ENCODE measurements at places on chromosomes 12 and 14. TPM values are rescaled to one million over a fixed set of nuclear protein-coding genes. Genes with fewer than 3 reads are reported as not detected.

GRCh38 chr14:40252817-40253447 is 820.7 kb upstream of the FBXO33 start:
- no peak for DNase-seq

- DNase-seq: peak; percentile 45
Measured at GRCh38 chr14:52360831-52361230, 46.7 kb downstream of the PTGER2 start.

GRCh38 chr12:54683398-54683797 is 35.2 kb upstream of the DCD start:
- no peak for DNase-seq

DNA sequence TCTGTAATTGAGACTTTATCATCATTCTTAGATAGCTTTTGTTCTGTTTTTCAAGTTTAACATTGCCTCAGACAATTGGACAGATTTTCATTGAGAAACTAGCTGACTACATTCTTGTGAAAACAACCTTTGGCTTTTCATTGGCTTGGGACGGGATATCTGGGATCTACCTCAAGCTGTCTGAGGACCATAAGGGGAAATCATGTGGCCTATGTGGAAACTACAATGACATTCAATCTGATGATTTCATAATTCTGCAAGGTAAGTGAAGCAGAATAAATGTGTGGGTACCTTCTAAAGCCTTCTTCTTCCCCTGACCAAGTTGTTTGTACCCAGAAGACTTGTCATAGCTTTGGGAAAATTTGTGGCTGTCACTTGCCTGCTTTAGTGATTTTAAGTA is 133.5 kb downstream of the OTOGL start:
- no peak for DNase-seq

DNA sequence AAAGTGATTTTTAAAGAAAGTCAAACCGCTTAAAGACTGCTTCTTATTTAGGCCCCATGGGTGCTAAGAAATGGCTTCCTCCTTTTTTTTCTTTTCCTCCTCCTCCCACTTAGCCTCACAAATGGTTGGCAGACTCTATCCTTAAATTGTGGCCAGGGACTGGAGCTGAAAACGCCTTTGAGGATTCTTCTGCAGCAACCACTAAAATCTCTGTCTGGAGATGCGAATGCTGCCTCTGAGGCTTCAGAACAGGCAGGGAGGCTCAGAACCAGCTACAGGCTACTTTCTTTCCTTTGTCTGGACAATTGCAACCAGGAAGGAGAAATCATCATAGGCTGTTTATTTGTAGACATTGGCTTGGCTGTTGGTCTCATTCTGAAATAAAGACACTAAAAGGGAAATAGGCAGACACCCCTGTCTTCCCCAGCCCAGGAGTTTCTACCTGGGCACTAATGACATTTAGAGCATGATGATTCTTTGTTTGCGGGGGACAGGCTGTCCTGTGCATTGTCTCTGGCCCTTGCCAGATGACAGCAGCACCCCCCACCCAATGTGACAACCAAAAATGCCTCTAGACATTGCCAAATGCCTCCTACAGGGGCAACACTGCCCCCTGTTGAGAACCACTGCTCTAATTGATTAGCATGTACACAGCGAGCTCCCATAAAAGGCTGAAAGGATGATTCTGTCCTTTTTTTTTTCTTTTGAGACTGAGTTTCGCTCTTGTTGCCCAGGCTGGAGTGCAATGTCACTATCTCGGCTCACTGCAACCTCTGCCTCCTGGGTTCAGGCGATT is 50.3 kb downstream of the MAP1LC3B2 start:
- no peak for DNase-seq

- DNase-seq: no peak
Measured at GRCh38 chr12:45669093-45669492, 60.4 kb upstream of the ARID2 start.

DNA sequence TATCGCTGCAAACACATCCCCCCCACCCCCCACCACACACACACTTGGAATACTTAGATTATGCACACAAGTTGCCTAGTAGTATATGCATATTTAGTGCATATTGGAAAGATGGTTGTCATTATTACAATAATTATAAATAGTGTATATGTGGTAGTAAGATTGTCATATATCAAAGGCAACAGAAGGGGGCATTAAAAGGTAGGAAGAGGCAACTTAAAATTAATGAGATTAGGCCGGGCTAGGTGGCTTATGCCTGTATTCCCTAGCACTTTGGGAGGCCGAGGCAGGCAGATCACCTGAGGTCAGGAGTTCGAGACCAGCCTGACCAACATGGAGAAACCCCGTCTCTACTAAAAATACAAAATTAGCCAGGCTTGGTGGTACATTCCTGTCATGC is 52.1 kb downstream of the GSC start:
- DNase-seq: no peak

DNA sequence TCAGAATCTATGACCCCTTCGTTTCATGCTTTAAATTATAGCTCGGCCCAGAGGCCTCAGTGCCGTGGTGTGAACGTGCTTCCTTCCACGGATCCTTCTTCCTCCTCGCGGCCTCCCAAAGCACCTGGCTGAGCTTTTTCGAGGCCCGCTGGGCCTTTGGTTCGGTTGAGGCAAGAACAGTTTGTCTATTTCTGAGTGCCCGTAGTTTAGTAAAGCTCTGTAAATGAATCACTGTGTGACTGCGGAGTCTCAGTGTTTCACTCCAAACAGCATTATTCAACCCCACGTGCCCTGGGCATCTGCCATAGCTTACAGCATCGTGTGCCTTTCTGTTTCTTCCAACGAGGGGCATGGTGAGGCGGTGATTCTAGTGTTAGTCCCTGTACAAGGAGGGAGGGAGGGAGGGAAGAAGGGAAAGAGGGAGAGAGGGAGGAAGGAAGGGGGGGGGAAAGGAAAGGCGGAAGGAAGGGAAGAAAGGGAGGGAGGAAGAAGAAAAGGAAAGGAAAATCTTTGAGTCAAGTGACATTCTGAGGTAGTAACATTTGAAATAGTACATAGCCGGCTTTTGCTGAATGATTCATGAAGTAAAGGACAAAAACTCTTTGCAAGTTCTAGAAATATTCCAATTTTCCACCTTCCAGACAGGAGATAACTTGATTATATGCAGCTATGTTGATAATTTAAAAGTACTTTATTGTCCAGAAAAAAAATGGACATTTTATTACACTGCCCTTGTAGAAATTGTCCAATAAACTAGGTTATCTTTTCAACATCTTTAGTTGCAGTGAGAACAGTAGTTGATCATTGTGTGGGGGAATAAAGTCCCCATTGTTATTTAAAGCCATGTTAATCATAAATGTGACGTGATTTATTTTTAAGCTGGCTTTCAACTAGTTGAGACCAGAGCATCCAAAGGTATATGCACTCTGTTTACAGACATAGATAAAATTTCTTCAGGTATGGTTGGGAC is 1.2 kb upstream of the TRIM9 start:
- peak; percentile 22 for DNase-seq

GRCh38 chr14:61474015-61474414 is 152.6 kb downstream of the PRKCH start:
- no peak for DNase-seq

DNA sequence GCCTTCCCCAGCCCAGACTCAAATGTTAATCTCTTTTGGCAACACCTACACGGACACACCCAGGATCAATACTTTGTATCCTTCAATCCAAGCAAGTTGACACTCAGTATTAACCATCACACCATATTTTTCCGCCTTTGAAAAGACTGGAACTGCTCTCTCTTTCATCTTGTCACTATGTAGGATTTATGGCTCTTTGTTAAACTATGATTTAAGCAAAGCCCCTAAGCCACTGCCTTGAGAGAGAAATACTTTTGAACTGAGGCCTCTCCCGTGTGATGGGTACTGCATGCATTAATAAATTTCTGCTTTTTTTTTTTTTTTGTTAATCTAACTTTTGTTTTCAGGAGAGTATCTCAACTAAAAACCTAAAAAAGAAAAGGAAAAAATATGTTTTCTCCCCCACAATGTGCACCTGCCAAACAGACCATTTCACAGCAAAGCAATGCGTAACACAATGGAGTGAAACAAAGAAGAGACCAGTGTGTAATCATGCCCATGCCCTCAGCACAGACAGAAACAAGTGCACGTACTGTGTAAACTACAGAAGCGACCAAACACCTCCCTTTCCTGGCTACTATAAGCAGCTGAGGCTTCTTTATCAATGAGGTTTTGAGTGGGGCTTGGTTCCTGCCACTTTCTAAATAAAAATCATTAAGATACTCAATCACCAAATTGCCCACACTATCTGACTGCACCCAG is 28.3 kb upstream of the ETFBKMT start:
- no peak for DNase-seq

- DNase-seq: no peak
Measured at GRCh38 chr12:76680940-76681339, 83.0 kb upstream of the ZDHHC17 start.

GRCh38 chr12:98221243-98221808 is 294.1 kb upstream of the TMPO start:
- DNase-seq: no peak

DNA sequence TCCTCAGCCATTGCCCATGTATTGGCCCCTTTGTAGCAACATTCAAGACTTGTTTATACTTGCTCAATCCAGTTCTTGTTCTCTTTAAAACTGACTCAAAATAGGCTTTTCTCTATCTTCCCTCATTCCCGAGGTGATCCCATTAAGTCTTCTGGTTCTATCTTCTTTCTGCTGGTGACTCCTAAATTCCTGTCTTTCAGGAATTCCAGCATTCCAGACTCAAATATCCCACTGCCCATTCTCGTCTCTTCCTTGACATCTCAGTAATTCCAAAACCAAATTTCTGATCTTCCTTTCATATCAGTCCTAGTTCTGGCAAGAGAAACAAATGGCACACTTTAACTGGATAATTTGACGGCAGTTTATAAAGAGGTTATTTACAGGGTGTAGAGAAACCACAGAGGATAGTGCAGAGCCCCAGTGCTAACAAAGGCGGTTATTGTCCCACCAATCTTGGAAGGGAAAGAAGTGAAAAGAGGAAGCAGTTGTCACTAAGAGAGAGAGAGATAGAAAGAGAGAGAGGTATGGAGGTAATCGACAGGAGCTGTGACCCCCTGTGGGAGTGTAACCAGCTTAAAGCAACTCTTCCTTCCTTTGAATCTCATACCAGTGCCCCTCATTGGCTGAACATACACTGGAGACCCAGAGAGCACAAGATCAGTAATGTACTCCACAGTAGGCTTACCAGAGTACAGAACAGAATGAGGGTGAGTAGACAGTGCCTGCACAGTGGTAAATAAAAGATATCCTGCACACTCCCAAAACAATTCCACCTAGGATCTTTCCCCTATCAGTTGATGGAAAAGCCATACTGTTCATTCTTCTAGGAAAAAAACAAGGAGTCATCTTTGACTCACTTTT is 177.6 kb upstream of the LMNTD1 start:
- DNase-seq: no peak

- no peak for DNase-seq
Measured at GRCh38 chr12:6667559-6668210, 4.8 kb upstream of the ING4 start.

- DNase-seq: no peak
Measured at GRCh38 chr12:31845613-31846322, 113.4 kb upstream of the RESF1 start.

DNA sequence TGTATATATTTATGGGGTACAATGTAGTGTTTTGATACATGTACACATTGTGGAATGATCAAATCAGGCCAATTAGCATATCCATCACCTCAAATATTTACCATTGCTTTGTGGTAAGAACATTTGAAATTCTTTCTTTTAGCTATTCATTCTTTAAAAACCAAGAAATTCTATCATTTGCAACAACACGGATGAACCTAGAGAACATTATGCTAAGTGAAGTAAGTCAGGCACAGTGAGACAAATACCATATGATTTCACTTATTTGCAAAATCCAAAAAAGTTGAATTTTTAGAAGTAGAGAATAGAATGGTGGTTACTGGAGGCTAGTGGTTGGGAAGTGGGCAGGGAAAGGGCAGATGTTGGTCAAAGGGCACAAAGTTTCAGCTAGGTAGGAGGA is 129.3 kb upstream of the PTPRQ start:
- DNase-seq: no peak

DNA sequence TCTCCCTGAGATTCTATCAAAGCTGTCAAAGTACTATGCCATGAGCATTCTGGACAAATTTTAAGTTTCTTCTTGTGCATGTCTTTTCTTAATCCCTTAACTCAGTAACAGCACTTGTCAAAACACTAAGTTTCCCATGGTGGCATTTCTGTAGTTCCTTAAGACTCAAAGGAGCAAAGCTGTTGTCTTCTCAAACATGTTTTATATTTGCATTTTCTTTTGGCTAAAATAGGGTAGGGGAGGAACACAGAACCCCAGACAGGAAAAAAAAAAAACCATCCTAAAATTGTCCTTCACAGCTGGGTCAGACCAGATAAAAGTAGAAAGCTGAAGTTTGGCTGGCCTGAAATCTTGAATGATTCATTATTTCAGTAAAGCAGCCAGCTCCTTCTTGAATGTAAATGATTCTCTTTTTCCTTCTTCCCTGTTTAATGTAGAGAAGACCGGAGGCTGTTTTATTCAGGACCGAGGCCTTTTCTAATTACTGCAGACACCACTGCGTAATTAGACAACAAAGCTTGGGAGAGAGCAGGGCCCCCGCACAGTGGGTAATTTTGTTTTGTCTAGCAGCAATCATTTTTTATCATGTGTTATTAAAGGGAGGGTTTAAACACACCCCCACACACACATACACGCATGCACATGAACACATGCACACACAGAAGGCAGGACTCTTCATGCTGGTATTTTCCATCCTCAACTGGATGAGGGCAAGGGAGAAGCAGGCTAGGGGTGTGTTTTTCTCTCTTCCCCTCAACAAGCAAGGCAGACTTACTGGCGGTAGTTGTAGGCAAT is 51.0 kb downstream of the PAH start:
- DNase-seq: no peak

DNA sequence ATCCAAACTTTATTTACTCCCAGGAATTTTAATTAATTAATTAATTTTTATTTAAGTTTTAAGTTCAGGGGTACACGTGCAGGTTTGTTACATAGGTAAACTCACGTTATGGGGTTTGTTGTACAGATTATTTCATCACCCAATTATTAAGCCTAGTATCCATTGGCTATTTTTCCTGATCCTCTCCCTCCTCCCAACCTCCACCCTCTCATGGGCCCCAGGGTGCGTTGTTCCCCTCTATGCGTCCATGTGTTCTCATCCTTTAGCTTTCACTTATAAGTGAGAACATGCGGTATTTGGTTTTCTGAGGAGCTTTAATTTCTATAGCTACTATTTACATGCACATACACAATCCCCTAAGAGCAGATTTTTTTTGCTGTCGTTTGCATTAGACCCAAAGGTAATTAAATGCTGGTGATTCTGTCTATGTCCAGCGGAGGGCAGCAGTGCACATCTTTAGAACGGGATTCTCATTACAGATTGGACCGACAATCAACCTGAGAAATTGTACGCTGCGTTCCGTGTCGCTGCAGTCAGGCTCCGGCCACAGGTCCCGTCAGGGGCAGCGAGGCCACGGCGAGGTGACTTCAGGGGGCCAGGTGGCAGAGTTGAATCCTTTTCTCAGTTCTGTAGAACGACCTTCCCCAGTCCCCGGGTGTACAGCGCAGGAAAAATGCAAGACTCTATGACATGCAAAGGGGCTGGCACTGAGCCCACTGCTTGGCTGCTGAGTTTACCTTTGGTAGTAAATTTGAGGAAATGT is 11.6 kb downstream of the TMEM30B start:
- peak; percentile 91 for DNase-seq

NRXN3 gene
- total RNA-seq: 2.1 TPM

ITGB7 gene
- total RNA-seq: 6.2 TPM

GSC gene
- total RNA-seq: not detected

TSFM gene
- 32.9 TPM for total RNA-seq

TOMM20L gene
- total RNA-seq: not detected

SIX1 gene
- total RNA-seq: not detected

FRMD6 gene
- total RNA-seq: 39.1 TPM

BIN2 gene
- total RNA-seq: 7.3 TPM

SLC22A17 gene
- 2.3 TPM for total RNA-seq

KCNJ8 gene
- 15.3 TPM for total RNA-seq
